ENCODE measurements at places on chromosomes 6 and 20.

- no peak for DNase-seq
These were observed 576.4 kb downstream of the LMBRD1 start for GRCh38 chr6:69220375-69220774.

DNA sequence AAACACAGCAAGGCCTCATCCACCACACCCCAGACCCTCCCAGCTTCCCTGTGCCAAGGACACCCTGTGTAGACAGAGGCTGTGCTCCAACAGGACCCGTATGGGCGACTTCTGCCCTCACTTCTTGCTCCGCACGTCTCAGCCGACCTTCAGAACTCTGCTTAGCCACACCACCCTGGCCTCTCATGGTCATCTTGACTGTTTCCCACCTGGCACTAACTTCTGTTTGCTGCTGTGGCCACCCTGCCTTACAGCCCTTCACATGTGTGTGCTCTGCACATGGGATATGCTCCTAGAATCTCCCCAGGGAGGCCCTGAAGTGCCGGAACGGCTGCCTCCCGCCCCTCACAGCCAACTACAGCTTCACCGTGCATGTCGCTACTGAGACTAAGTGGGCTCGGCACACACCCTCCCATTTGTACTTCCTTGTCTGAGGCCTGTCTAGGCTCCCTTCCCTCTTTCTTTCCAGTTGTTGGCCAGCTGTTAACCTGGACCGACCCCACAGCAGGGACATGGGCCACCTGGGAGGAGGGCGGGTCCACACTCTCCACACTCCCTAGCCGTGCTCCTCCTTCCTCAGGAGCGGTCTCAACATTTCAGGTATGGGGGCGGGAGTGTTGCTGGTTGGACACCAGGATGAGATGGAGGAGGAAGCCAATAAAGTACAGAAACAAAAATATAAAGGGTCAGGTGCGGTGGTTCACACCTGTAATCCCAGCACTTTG is 69.6 kb downstream of the PYGB start:
- no peak for DNase-seq

GRCh38 chr6:93749930-93750329 is 330.6 kb upstream of the EPHA7 start:
- no peak for DNase-seq

DNA sequence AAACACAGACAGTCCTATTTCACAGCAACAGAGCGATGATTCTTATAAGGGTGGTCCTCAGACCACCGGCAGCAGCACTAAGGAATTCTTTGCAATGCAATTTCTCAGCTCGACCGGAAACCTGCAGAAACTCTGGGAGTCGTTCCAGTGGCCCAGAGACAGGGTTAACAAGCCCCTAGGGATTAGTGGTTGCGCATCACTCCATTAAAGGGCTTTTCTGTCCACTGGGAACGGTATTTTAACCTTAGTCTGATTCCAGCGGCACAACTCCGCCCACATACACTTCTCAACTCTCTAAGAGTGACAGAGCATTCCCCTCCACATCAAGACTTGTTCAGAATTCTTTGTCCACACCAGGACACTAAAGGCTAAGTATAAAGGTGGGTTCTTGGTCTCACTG is 341.5 kb downstream of the TFAP2A start:
- no peak for DNase-seq

DNA sequence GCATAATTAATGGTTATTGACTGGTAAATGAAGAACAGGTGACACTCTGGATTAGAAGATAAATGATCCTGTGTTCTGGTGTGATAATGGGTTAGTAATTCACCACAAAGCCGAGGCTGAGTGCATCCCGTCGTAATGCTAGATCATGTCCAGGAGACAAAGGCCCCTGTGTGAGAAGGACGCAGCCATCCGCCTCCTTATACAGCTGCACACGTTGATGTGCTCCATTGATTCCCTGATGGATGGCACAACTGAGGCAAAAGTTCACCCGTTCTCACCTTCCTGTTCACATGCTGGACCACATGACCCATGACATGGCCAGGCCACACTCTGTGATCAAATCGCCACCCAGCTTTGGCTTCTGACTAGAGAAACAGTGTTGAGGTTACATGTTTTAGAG is 136.1 kb downstream of the FOXC1 start:
- no peak for DNase-seq

DNA sequence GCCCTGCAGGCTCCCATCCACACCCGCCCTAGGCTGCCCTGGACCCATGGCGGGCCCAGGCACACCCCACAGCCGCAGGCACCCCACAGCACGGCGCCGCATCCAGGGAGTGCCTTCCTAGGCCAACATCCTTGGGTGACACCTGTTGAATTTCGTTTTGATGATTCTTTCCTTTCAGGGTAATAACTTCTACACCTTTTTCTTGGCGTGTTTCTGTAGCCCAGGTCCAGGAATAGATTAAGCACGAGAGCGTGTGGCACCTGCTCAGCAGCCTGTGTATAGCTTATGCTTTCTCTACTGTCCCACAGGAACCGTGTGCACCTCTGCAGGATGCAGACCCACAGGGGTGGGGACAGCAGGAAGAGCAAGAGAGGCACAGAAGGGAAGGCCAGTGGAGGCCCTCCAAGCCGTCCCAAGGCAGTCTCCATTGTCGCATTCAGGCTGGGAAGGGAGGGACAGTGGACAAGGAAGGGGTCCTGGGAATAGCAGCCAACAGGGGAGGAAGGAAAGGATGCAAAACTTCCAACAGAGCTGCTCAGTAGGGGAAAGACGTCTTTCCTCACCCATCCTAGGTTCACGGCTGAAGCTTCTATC is 118.1 kb upstream of the AFDN start:
- no peak for DNase-seq

GRCh38 chr20:34452281-34452982 is 63.8 kb upstream of the DYNLRB1 start:
- DNase-seq: no peak
